ENCODE measurements at places on chromosomes 12 and 14.
A peak's percentile ranks its signal among the peaks of the same experiment; 100 is the strongest.

- peak; percentile 54 for DNase-seq
These were observed 75.0 kb downstream of the TGFB3 start for GRCh38 chr14:75906680-75907280.

DNA sequence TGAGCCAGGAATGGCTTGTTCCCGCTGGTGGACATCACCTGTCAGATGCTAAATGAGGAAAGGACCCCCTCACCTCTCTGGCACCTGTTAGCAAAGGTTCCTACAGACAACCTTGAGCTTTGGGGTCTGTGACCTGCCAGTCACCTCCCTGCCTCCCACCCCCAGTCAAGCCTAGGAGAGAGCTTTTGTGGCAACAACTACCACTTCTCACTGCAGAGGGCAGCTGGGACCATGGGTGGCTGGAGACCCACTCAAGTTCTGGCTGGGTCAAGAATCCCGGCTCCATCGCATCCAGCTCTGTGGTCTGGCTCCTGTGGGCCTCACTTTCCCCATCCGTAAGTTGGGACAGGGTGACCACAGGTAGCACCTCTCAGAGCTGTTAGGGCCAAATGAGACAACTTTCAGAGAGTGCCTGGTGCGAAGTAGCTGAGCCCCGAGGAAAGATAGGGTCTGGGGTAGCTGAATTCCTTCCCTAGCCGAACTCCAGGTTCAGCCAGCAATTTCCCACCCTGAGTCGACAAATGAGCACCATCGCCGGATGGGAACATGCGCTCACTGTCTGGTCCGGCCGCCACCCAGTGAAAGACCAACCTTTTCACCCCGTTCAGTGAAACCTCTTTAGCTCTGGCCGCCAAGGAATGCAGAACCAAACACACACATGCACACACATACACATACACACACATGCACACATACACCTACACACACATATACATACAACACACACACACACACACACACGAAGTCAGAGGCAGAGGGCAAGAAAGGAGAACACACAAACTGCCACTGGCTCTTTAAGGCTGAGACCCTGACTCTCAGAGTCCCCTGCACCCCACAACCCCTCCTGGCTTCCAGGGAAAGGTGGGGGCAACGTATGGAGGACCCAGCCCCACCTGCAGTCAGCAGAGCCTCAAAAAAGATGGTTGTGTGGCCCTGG is 1.9 kb downstream of the TMEM119 start:
- DNase-seq = no peak

- no peak for DNase-seq
These were observed 1.6 kb upstream of the LTBR start for GRCh38 chr12:6382371-6382770.

- DNase-seq = no peak
These were observed 602.1 kb upstream of the TMEM132C start for GRCh38 chr12:127664901-127665300.

- no peak for DNase-seq
These were observed 50.1 kb downstream of the WNK1 start for GRCh38 chr12:802242-803120.

All from naive thymus-derived CD4-positive, alpha-beta T cell (primary cell).